Neural crest cell (in vitro differentiated cells): ENCODE measurements at places on chromosomes 12 and 14. TPM values are rescaled to one million over a fixed set of nuclear protein-coding genes. Genes with fewer than 3 reads are reported as not detected.

HELB gene
- total RNA-seq: 4.5 and 4.6 TPM in 2 replicates

CCNK gene
- 69.6 and 71.8 TPM in 2 replicates for total RNA-seq

PMCH gene
- not detected in 2 replicates for total RNA-seq

CHGA gene
- 3.0 and 4.3 TPM in 2 replicates for total RNA-seq
